ENCODE measurements at places on chromosomes 16 and 17. TPM values are rescaled to one million over a fixed set of nuclear protein-coding genes. Genes with fewer than 3 reads are reported as not detected.
A peak's percentile ranks its signal among the peaks of the same experiment; 100 is the strongest.

GRCh38 chr16:55367866-55368603 lies 44.0 kb downstream of the IRX6 start:
- no peak for DNase-seq

Gene CDH8
- total RNA-seq, result 0.22 TPM

Gene DLX3
- not detected for total RNA-seq

Gene SAMD14
- total RNA-seq, result 1.4 TPM

Gene MEIOC
- total RNA-seq, result not detected

DNA sequence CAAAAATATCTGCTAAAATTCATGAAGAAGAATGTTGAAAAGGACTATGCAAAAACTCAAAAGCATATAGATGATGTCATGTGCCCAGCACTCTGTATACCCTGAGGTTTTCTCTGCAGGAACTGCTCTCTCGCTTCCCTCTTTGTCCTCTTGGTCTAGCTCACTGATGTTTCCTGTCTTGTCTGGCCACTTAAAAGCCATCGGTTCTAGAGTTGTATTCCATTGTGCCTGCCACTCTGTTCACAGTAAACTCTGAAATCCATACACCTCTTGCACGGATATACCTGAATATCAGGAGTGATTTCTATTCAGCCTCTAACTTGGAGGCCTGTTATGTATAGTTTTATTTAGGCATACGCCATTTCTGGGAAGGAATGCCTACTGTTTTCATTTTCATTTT lies 101.0 kb upstream of the CNTNAP4 start:
- no peak for DNase-seq

- DNase-seq, result no peak
These were observed 17.3 kb downstream of the PHLPP2 start for GRCh38 chr16:71707199-71707598.

- no peak for DNase-seq
These were observed 29.8 kb upstream of the GPRC5C start for GRCh38 chr17:74402048-74402447.

Gene MSLN
- 1.5 TPM for total RNA-seq

DNA sequence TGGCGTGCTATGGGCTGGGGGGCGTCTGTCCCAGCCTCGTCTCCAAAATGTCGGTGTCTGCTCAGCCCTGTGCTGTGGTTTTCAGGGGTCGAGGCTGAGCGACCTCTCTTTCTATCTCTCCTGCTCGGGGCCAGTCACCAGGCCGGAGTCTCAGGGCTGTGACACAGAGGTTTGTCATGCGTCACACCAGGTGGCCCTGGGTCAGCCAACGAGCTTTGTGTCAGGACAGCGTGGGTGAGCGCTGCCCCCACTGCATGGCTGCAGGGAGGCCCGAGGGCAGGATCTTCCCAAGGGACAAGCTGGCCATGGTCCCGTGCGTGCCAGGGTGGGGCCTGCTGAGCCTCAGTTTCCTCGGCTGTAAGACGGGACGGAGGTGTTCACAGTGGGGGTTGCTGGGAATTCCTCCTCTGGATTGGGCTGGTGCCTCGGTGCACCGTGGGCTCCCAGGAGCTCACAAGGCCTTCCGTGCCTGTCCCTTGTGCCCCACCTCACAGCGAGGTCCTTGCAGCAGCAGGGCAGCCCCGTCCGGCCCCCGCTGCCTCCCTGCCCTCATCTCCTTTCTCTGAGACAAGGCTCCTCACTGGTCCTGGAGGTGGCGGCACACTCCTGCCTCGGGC lies 50.5 kb downstream of the CBFA2T3 start:
- DNase-seq, result no peak

Gene CDT1
- total RNA-seq, result not detected

Gene ALDH3A1
- not detected for total RNA-seq

- DNase-seq, result no peak
These were observed 37.8 kb downstream of the NQO1 start for GRCh38 chr16:69688589-69688988.

- DNase-seq, result no peak
These were observed 175.3 kb upstream of the MPHOSPH6 start for GRCh38 chr16:82345318-82345717.

DNA sequence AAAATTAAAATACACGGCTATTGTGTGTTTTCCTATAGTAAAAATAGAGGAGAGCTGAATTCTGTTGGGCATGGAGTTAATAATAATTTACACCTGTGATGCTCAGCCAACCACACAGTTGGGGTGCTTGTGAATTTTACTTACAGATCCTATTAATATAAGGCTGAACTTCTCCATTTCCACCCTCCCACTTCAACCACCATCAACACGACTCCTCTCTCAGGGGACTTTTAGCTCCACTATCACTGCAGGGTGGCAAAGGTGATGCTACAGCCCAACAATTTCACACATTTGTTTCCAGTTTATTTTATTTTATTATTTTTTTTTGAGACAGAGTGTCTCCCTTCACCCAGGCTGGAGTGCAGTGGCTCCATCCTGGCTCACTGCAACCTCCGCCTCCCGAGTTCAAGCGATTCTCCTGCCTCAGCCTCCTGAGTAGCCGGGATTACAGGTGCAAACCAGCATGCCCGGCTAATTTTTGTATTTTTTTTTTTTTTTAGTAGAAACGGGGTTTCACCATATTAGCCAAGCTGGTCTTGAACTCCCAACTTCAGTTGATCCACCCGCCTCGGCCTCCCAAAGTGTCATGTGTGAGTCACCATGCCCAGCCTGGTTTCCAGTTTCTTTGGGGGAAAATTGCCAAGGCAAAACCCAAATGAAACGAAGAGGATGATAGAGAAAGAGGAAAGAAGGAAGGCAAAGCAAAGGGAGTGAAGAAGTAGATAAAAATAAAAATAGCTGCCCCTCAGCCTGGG lies 57.9 kb downstream of the GNA13 start:
- no peak for DNase-seq

DNA sequence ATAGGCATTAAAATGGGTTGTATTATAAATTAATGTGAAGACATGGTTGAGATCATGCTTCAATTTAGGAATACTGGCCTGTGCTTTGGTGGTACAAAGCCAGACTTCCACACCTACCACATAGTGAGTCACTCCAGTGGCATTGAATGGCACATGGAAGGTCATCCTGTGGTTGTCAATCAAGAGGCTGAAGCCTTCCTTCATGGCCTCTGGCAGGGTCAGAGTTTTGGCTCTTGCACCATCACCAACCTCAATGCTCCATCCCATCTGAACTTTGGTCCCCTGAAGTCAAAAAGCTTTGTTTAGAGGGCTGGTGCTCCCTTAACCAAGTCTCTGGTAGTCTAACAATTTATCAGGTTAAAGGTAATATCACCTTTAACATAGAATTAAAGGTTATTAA lies 6.1 kb downstream of the ZP2 start:
- no peak for DNase-seq

DNA sequence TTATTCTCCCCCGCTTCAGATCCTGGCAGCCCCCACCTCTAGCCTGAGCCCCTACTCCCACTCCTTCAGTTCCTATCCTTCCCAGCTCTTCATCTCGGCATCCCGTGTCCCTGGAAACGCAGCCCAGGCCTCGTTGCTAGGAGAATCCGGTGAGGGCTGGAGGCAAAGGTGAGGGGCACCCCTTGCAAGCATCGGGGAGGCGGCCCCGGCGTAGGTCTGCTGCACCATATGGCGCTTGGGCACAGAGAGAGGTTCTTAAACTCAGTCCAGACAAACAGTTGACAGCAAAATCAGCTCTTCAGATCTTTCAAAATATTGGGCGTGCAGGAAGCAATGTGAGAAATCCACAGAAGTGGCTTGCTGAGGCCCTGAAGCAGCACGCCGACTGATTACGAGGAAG lies 15.0 kb downstream of the SLC38A8 start:
- DNase-seq, result no peak

Gene SLC35G6
- not detected for total RNA-seq

GRCh38 chr16:3045758-3046640 lies at the start of gene MMP25:
Gene MMP25 (plus strand): TSS chr16:3046561. CDS start chr16:3046918, 357 bp downstream.
- no peak for DNase-seq

- no peak for DNase-seq
These were observed 8.4 kb upstream of the PPP1R1B start for GRCh38 chr17:39618246-39618913.

DNA sequence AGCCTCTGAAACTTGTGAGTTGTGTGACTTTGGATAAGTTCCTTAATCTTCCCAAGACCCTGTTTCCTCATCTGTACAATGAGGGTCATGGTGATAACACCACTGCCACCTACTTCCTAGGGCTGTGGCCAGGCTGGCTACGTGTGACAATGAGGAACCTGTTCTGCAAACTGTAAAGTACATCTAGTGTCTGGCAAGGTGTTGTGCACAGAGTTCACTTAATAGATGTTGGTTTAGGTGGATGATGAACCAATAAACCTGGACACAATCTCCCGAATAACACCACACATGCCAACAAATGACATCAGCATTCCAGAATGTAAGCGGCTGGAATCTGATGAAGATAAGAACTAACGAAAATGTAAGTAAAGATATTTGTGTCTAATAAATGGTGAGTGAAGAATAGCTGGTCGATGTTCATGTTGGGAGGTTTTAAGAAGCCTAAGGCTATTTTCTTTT lies 82.3 kb downstream of the MARCHF10 start:
- DNase-seq, result no peak

Gene GPR179
- total RNA-seq, result 0.21 TPM

GRCh38 chr17:3890082-3890877 lies 2.6 kb downstream of the CAMKK1 start:
- DNase-seq, result peak; percentile 50

GRCh38 chr17:72306037-72306436 lies 185.2 kb downstream of the SOX9 start:
- DNase-seq, result peak; percentile 66

DNA sequence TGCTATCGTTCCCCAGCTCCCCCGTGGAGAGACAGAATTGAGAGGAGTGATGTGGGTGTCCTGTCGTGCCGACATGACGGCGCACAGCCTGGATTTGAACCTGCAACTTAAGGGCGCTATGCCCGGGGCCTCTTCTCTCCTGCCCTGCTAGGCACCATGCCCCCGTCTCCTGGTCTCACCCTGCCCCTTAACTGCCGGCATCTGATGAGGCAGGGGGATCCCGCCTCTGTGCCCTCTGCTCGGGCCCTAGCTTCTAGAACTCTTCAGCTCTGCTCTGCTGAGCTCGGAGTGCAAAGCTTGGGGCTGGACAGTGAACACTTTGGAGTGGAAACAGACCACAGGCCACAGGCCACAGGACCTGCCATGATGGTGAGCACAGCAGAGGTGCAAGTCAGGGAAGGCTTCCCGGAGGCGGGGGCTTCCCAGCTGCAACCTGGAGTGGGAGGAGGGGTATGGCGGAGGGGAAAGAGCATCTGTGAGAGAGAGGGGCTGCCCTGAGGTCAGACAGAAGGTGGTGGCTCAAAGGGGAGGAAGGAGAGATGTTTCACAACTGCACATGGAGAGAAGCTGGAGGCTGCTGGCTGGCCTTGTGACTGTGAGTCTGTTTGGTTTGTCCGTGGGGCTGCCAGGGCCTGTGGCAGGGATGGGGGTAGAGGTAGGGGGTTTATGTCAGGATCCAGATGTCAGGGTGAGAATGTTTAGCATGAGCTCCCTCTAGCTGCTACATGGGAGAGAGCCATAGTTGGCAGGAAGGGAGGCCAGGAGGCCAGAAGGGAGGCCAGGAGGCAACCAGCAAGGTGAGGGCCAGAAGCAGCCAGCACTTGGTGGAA lies 107.8 kb downstream of the CRLF3 start:
- DNase-seq, result no peak

Gene FBXO47
- total RNA-seq, result not detected

Gene SHISA9
- 3.7 TPM for total RNA-seq

Gene CES4A
- total RNA-seq, result 24.7 TPM

Gene MRPL28
- 66.6 TPM for total RNA-seq

Gene C17orf50
- total RNA-seq, result not detected

DNA sequence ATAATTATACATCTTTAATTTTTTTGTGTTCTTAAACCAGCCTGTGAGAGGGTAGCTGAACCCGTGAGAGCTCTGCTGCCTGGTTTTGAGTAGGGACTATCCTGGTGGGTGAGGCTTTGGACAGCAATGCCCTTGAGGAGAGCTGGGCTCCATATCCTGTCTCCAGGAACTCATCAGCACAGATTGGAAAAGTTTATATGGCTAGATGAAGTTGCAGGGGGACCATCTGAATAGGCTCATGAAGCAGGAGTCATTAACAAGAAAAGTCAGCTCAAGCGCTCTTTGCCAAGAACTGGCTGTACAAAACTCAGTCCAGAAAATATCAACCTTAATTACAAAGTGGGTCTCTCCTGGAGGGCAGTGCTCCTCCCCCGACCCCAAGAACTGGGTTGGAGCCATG lies 33.8 kb upstream of the SSTR2 start:
- no peak for DNase-seq

DNA sequence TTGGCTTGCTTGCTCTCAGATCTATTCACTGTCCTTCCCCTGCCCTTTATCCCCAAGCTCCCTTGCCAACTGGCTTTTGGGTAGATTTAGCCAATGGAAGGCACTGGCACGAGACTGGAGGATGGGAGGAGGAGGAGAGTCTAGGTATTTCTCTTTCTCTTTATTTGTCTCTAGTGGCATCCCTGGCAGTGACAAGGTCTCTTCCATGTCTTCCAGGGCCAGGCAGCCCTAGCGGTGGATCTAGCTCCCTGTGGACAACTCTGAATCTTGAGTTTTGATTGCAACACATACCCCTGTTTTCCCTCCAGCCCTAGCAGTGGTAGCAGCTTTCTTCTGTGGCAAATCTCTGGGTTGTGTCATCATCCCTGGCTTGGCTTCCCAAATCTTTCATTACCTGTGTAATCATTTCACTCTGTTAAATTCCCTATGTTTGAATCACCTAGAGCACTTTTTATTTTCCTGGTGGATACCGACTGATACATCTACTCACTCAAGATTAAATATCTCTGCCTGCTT lies 171.1 kb upstream of the IRX6 start:
- DNase-seq, result no peak

Gene TMC8
- total RNA-seq, result 5.2 TPM

Data from tibial nerve (tissue), 4 donors.